ENCODE measurements at places on chromosomes 5 and 9. TPM values are rescaled to one million over a fixed set of nuclear protein-coding genes. Genes with fewer than 3 reads are reported as not detected.

PALM2AKAP2 gene
- not detected for total RNA-seq

FAM81B gene
- total RNA-seq = not detected

C9orf153 gene
- not detected for total RNA-seq

OR1J2 gene
- total RNA-seq = not detected

ANKRD34B gene
- not detected for total RNA-seq

FGF1 gene
- total RNA-seq = not detected

PRRX2 gene
- total RNA-seq = not detected

TMEM252 gene
- not detected for total RNA-seq

WHRN gene
- total RNA-seq = 0.76 TPM

Measured in Karpas-422 (cell line).